ENCODE measurements at places on chromosomes 3 and 15. TPM values are rescaled to one million over a fixed set of nuclear protein-coding genes. Genes with fewer than 3 reads are reported as not detected.

- DNase-seq: no peak
Observed at GRCh38 chr3:39350714-39351113, 21.2 kb downstream of the CCR8 start.

DNA sequence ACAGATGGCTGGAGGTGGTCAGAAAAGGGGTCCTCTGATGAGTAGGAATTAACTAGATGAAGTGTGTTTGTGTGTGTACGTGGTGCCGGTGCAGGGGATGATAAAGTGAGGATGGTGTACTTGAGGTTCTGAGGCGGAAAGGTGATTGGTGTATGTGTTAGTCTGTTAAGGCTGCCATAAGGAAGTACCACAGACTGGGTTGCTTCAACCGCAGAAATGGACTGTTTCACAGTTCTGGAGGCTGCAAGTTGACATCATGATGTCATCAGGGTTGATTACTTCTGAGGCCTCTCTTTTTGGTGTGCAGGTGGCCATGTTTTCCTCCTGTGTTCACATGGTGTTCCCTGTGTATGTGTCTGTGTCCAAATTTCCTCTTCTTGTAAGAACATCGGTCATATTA is 202.4 kb upstream of the RGMA start:
- no peak for DNase-seq

GRCh38 chr3:141457624-141458236 is 29.1 kb upstream of the RASA2 start:
- DNase-seq: no peak

DNA sequence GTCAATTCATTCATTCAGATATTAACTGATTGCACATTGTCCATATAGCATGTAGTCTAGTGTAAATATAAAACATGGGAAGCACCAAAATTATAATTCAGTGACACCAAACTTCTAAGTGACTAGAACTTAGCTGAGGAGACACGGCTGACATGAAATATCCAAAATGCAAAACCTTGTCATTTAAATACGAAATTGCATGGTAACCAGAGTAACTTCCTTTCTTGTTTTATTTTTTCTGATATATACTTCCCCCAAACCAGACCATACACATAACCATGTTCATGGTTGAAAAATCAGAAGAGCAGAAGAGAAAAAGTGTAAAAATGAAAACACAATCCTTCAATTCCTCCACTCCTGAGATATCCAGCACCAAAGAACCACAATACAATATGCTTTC is 38.0 kb downstream of the CBLB start:
- no peak for DNase-seq

DNA sequence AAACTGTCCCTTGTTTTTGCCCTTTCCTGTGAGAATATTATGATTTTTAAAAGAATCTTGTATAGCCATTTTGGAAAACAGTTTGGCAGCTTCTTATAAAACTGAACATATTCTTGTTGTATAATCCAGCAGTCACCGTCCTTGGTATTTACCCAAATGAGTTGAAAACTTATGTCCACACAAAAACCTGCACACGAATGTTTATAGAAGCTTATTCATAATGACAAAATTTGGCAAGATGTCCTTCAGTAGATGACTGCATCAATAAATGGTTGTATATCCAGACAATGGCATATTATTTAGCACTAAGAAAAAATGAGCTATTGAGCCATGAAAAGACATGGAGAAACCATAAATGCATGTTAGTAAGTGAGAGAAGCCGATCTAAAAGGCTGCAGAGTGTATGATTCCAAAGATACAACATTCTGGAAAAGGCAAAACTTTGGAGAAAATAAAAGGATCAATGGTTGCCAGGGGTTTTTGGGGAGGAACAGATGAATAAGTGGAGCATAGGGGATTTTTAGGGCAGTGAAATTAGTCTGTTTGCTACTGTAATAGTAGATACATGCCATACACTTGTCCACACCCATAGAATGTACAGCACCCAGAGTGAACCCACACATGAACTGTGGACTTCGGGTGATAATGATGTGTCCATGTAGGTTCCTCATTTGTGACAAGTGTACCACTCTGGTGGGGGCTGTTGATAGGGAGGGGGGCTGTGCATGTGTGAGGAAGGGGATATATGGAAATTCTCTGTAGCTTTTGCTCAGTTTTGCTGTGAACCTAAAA is 31.7 kb downstream of the LIMD1 start:
- no peak for DNase-seq

GRCh38 chr3:135056084-135056730 is 261.1 kb downstream of the EPHB1 start:
- DNase-seq: no peak

The UACA gene
- 6.6 TPM for total RNA-seq

DNA sequence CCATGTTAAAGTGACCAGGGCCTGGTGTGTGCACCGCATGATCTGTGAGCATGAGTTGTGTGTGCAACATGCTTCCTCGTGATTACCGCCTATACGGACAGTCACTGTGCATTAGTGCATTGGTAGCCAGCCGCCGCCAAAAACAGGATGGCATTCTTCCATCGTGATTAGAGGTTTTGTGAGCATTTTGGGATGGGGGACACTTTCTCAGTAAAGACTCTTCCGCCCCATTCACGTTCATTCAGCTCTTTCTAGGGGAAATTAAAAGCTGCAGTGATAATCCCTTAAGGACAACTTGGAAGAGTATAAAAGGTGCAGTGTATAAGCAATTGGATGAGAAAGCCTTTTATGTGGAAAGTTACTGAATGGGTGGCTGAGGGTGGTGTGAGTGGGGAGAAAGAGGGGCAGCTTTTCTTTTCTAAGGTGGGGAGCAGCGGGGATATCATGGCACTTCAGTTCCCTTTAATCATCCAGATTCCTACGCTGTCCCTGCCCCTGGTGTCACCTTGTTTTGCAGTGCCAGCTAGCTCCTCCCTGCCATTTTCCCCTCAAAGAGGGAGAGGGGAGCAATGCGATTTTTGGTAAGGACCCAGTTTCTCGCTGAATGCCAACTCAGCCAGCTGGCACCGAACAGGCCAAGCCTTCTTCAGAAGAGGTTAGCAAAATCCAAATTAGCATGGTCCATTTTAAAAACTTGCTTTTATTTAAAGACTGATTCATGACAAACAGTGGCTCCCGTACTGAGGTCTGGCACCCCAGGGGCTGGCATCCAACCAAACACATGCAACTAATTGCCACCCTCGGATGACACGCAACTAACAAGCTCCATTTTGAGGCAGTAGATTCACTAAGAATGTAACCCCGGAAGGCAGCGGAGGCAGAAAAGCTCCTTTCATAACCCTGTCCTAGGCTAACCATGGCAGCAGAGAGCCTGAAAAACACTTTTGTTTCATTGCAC is 447.8 kb downstream of the FHIT start:
- no peak for DNase-seq

The THUMPD3 gene
- total RNA-seq: 74.3 TPM

- DNase-seq: peak; percentile 80
Observed at GRCh38 chr3:46693038-46693891, at the start of gene ALS2CL. Gene ALS2CL (minus strand): TSS chr3:46693679. CDS start chr3:46689440, 4,239 bp downstream.

DNA sequence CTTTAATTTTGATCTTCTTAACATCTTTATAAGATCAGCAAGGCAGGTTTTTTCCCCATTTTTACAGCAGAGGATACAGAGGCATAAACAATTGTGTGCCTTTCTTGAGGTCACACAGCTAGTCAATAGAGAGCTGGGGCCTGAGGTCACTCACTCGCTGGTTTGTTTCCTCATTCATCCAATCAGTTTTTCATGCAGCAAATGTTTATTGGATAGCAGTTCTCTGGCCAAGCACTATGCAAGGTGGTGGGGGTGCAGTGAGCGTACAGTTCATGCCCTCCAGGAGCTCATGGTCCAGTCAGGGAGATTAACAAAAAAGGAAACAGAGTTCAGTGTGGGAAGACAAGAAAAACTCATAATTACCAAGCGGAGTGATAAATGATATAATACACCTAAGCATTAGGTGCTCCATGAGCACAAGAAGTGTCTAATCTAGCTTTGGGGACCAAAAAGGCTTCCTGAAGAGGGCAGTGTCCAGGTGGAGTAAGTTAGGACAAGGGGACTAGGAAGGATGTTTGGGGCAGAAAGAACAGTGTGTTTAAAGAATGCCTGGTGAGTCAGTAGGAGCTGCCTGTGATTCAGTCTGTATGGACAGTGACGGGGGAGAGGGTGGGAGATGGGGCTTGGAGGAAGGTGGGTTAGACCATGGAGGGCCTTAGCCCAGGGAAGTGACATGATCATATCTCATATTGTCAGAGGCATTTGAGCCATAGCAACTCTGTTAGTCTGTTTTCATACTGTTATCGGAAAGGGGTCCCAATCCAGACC is 29.3 kb downstream of the MAP2K5 start:
- DNase-seq: no peak

DNA sequence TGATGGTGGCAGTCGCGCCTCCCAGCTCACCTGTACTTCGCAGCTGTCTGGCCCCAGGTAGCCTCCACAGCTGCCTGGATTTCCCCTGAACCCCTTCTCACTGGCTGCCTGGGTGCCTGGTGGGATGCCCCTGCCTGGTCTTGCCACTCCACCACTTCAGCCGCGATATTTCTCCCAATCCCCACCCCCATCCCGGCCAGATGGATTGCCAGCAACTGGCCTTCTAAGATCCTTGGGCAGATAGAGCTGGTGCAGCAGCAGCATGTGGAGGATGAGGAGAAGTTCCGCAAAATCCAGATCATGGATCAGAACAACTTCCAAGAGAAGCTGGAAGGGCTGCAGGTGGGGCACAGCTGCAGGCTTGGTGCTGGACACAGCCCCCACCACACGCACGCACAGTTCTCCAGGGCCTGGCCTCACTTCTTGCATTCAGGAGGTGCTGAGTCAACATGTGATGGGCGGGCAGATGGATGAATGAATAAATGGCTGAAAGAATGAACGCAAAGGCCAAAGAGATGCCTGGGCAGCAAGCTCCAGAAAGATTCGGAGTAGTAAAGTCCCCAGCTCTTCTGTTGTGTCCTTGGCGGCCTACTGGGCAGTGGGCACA is 35.7 kb downstream of the DNAH1 start:
- DNase-seq: no peak

DNA sequence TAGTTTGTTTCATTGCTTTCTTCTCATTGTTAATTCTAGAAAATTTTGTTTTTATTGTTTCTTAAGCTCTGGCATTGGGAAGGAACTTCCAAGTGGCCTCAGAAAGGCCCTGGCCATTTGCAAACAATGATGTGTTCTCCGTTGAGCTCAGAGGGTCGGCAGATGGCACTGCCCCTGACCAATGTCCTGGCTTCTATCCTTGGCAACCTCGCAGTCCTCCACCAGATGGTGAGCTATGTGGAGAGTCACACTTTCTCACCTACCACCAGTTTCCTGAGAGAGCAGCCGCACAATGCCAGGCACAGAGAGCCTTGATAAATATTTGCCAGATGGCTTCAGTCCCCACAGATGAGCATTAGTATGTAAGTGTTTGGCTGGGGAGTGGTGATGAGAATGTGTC is 343.7 kb downstream of the EPHB1 start:
- DNase-seq: no peak

GRCh38 chr15:84886211-84886983 is 1.9 kb downstream of the SLC28A1 start:
- no peak for DNase-seq

The SOX14 gene
- not detected for total RNA-seq

The PLSCR2 gene
- total RNA-seq: not detected

DNA sequence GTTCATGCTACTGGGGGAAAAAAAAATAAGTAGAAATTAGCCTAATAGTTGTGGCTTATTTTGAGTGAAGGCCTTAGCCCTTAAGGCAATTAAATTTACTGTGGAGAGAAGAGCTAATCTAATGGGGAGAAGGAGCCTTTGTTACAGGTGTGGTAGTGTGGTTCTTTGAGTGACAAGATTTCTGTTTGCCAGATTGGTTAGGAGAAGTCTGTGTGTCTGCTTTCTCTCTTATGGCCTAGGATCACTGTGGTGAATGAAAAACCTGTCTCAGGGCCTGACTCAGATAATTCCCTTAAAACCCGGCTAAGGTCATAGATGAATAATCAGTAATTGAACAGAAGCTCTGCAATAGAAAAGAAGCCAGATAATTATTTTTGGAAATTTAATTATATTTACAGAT is 27.0 kb downstream of the OPA1 start:
- no peak for DNase-seq

The FILIP1L gene
- 0.11 TPM for total RNA-seq

The VEPH1 gene
- total RNA-seq: not detected

The ABTB1 gene
- total RNA-seq: 9.6 TPM

The SERINC4 gene
- 0.42 TPM for total RNA-seq

The IQCH gene
- total RNA-seq: 2.1 TPM

DNA sequence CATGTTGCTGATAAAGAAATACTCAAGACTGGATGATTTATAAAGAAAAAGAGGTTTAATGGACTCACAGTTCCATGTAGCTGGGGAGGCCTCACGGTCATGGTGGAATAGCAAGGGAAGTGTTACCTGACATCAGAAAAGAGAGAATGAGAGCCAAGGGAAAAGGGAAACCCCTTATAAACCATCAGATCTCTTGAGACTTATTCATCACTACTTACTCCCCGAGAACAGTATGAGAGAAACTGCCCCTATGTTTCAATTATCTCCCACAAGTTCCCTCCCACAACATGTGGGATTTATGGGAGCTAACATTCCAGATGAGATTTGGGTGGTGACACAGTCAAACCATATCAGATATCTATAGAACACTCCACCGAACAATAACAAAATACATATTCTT is 904.6 kb downstream of the PDCD6IP start:
- DNase-seq: peak; percentile 8

GRCh38 chr3:125322166-125322565 is 53.0 kb downstream of the ZNF148 start:
- DNase-seq: no peak

The SEMA3F gene
- 0.25 TPM for total RNA-seq

- DNase-seq: no peak
Observed at GRCh38 chr3:117549716-117550115, 840.1 kb downstream of the TUSC7 start.

DNA sequence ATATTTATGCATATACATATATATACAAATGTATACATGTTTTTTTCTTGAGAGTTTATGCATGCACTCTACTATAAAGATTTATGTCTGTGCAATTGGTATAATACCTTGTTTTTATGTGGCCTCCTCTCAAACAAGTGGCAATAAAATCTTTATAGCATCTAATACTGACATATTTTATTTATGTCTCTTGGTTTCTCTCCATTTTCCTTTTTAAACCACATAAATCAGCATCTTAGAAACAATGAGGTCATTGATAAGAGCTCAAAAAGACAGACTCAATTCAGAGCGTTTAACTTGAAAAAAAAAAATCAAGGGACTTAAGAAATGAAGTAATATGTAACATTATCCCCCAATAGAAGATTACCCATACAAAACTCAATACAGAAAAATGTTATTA is 1442.2 kb upstream of the ALCAM start:
- no peak for DNase-seq

- no peak for DNase-seq
Observed at GRCh38 chr3:57281715-57282114, 10.8 kb downstream of the ASB14 start.
